ENCODE measurements at places on chromosomes 5 and 9.

DNA sequence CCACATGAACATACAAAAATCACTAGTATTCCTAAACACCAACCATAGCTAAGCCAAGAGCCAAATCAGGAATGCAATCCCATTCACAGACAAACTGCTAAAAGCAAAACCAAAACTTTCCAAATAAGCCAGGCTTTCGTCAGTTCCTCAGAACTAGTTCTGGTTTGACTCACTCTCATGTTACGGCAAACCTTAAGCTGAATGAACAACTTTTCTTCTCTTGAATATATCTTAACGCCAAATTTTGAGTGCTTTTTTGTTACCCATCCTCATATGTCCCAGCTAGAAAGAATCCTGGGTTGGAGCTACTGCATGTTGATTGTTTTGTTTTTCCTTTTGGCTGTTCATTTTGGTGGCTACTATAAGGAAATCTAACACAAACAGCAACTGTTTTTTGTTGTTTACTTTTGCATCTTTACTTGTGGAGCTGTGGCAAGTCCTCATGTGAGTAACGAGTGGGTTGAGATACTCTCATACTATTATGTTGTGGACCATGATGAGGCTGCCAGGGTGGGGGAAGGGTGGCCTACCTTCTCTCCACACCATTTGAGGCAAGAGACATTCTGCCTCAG lies at the start of gene PDCD1LG2:
Gene PDCD1LG2 (plus strand): TSS at position 172 of the 572 bp plus-strand sequence. CDS start 12,016 bp downstream, outside the sequence.
- DNase-seq, result no peak

- peak; percentile 14 for DNase-seq
Observed at GRCh38 chr5:142324136-142324870, 518 bp downstream of the SPRY4 start.

- DNase-seq, result no peak
Observed at GRCh38 chr9:105711867-105712266, 17.5 kb downstream of the TMEM38B start.

- DNase-seq, result no peak
Observed at GRCh38 chr5:57499262-57500050, 16.8 kb upstream of the ACTBL2 start.

- no peak for DNase-seq
Observed at GRCh38 chr5:126471247-126471646, 48.0 kb downstream of the GRAMD2B start.

DNA sequence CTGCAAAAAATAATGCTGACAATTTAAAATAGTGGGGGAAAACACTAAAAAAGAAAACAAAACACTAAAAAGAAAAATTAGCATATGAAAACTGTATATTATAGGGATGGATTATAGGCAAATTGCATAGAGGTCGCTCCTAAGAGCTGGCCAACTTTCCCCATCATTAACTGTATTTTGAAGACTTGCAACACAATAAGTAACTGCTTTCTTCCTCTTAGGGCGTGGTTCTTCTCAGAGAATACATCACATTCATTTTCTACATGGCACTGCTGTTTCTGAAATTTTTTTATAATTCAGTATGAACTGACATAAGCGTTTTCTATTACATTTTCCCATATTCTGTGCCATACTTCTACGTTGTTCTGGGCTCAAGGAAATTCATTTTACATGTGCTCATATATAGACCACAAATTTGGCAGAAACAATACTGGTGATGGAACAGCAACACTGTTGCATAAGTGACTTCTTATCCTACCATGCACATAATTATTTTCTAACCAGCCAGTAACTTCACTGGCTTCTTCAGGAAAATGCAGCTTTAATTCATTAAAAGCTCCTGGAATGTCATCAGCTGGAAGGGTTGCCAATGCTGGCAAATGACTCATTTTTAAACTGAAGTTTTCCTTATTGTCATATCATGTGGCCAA lies 171.2 kb upstream of the DMAC1 start:
- no peak for DNase-seq

- DNase-seq, result no peak
Observed at GRCh38 chr5:98308960-98309359, 464.5 kb upstream of the RGMB start.
